ENCODE measurements at places on chromosomes 4 and X.

DNA sequence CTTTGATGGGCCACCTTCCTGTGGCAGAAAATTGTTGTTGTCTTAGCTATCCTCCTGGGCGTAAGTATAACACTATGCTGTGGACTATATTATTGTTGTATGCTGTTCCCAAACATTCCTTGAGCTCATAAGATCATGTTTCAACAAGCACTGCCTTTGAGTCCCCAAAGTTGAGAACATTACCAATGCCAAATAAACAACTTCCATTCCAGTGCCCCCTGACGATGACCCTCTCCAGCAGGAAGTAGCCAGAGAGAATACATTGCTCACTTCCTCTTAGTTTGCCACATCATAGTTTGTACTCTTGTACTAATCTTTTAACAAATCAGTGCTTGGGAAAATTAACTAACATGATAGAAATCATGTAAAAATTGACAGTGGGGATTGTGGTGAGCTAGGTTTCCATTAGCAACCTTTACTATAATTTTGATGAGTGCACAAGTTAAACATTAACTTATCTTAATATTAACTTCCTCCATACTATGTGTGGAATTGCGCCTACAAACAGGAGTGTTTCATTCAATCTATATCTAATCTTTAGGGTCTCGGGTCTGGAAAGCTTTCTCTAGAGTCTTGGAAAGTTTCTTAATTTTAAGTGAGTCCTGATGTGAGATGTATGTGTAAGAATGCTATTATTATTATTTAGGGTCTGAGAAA lies 20.3 kb upstream of the DHX15 start:
- H3K4me3 ChIP-seq: no peak overlapping the region
- no peaks in the 10 kb centered on the region for H3K4me1 ChIP-seq
- H3K27ac ChIP-seq: no peak overlapping the region

DNA sequence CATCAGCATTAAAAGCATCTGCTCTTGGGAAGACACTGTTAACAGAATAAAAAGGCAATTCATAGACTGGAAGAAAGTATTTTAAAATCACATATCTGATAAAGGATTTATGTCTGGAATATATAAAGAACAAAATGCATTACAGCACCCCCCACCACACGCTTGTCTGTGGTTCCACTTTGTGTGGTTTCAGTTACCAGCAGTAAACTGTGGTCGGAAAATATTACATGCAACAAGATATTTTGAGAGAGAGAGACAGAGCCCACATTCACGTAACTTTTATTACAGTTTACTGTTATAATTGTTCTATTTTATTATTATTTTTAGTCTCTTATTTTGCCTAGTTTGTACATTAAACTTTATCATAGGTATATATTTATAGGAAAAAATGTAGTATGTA lies 21.2 kb upstream of the PDE6B start:
- peaks cover 6% of the 10 kb centered on the region for H3K27me3 ChIP-seq
- H3K4me3 ChIP-seq: no peak overlapping the region
- H3K27ac ChIP-seq: no peak overlapping the region
- DNase-seq: no peak

DNA sequence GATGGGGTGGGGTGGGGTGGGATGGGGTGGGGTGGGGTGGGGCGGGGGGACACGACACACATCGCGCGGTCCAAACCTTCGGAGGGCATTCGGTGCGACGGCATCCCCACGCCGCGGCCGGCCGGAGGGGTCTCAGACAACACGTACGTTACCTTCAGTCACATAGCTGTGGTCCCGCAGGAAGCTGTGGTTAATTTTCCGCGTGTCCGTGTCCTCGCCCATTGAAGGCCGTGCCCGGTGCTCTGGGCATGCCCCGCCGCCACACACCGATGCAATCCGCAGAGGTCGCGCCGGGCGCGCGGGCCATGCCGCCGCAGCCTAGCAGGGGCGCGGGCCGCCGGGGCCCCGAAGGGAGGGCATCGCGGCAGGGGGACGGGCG lies 417 bp downstream of the PPP2R2C start:
- no peak overlapping the region for H3K4me3 ChIP-seq
- no peak overlapping the region for H3K27ac ChIP-seq
- DNase-seq: no peak
- H3K36me3 ChIP-seq: no peaks in the 10 kb centered on the region
- H3K4me1 ChIP-seq: peaks cover 9% of the 10 kb centered on the region

DNA sequence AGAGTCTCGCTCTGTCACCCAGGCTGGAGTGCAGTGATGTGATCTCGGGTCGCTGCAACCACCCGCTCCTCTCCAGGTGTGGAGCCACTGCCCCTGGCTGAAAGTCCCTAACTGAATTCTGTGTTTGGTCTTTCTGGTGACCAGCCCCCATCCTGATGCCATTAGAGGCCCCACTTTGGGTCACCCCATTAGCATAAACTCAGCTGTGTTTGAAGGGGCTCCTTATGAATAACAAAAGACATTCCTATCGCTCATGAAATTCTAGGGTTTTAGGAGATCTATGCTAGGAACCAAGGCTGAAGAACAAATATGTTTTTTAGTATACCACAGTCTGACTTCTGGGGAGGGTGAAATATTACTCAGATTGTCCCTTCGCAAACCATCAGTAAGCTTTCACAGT lies 652.9 kb downstream of the ADGRL3 start:
- DNase-seq: no peak
- H3K27me3 ChIP-seq: no peaks in the 10 kb centered on the region
- H3K36me3 ChIP-seq: no peaks in the 10 kb centered on the region

DNA sequence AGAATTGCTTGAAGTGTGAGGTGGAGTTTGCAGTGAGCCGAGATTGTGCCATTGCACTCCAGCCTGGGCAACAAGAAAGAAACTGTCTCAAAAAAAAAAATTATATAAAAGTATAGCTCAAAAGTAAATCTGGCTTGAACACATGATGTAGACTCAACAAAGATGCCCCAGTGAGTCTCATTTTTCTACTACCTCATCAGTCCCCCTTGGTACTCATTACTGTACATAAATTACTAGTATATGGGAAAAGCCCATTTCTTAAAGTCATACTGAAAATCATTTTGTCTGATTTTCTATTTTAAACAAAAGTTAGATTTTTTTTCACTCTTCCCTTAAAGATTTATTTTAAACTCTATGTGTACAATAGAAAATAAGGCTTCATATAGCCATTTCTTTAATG lies 39.2 kb downstream of the FAM241A start:
- no peak for DNase-seq
- H3K27me3 ChIP-seq: no peaks in the 10 kb centered on the region
- no peak overlapping the region for H3K27ac ChIP-seq
- no peak overlapping the region for H3K4me3 ChIP-seq

DNA sequence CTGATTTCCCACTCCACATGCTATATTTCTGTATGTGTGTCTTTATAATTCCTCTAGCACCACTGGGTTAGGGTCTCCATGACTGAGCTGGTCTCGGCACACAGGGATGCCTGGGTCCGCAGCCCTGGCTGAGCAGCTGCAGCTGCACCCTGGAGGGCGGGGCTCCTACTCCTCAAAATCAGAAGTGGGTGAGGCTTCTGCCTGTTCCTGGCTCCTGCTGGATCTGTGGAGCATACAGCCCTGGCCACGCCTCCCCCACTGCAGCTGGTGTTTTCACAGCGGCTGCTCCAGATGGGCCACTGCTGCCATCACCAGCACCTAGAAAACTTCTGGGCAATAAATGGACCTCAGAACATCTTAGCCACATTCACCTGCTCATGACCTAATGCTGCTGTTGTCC lies 30.9 kb downstream of the SPCS3 start:
- no peaks in the 10 kb centered on the region for H3K36me3 ChIP-seq
- H3K4me1 ChIP-seq: no peaks in the 10 kb centered on the region
- H3K27me3 ChIP-seq: no peaks in the 10 kb centered on the region
- H3K4me3 ChIP-seq: no peak overlapping the region

DNA sequence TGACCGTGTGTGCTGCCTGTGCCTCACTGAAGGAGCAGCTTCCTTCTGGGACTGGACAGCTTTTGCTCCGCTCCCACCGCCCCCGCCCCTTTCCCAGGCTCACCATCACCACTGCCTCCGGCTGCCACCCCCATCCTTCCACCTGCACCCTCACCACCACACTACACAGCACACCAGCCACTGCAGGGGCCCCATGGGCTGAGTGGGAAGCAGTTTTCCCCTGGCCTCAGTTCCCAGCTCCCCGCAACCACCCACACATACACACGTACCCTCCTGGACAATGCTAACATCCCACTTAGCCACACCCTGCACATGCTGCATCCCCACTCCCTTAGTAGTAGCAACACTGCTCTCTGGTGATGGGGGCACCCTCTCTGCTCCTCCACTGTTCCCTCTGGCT lies 29.6 kb upstream of the COX18 start:
- H3K27me3 ChIP-seq: no peaks in the 10 kb centered on the region
- DNase-seq: no peak
- no peaks in the 10 kb centered on the region for H3K4me1 ChIP-seq
- H3K4me3 ChIP-seq: no peak overlapping the region

DNA sequence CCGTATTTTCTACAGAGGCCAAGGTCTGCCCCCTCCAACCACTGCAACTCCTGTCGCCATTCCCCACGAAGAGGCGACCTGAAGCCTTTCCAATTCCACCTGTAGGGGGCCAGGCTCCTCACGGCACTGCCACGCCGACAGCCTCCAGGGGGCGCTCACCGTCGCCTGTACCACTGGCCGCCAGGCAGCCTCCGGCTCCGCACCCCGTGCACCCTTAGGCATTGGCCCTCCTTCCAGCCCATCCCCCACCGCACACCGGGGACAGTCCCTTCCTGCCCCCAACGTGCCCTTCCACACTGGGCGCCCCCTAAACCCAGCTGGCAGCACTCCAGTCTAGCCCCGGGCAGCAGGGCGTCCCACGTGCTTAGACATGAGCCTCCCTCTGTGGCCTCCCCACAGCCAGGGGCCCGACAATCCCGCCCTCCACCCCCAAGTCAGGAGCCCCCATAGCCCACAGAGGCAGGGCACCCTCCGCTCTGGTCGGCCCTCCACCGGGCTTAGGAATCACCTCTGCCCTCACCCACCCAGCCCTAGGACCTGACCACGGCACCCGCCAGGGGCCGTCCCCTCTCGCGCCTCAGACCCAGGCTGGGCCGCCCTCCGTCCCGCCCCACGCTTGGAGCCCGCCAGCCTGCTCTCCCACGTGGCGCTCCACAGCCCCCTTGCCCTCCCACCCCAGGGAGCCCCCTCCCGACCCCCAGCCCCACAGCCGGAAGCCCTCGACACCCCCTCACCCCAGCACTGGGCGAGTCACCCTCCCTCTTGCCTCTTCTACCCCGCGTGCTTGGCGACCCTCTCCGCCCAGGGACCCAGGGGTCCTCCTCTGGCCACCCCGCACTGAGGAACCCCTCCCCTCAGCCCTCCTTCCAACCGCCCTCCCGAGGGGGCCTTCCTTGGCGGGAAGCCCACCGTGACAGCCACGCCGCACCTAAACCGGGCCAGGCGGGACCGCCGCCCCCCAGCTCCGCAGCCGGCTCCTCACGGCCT lies 711 bp downstream of the PNMA6E start:
- no peak overlapping the region for H3K4me3 ChIP-seq
- DNase-seq: peak; percentile 9
- H3K27me3 ChIP-seq: no peaks in the 10 kb centered on the region
- no peaks in the 10 kb centered on the region for H3K36me3 ChIP-seq
- H3K27ac ChIP-seq: no peak overlapping the region
- H3K4me1 ChIP-seq: no peaks in the 10 kb centered on the region

DNA sequence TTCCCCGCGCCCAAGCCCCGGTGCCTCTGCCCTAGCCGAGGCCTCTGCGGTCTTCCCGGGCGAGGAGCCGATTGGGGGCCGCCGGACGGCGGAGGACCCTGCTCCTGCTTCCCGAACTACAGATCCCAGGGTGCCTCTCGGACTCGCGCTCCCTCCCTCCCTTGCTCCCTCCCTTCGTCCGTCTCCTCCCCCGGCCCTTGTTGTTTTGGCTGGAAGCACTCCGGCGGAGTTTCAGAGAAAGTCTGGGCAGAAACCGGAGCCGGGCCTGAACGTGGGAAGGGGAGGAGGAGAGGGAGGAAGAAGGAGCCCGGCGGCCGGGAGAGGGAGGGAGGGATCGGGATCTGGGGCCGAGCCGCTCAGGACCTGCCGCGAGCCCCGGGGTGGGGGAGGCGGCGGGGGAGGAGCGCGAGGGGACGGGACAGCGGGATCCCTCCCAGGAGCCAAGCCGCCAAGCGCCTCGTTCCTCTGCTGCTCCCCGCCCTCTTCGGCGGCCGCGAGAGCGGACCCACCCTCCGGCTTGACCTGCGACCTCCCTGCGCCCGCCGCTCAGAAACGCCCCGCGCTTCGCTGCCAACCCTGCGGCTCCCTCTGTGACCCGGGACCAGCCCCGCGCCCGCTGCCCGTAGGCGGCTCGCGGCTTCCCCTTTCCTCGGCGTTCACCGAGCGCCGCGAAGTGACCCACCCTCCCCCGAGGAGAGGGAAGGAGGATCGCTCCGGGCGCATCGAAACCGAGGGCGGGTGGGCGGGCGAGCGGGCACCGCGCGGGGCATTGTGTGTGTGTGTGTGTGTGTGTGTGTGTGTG lies 496 bp upstream of the GAB1 start:
- H3K4me1 ChIP-seq: peaks cover 4% of the 10 kb centered on the region
- peak overlapping the region; percentile 57 for H3K4me3 ChIP-seq
- no peak for DNase-seq
- no peaks in the 10 kb centered on the region for H3K36me3 ChIP-seq
- H3K27ac ChIP-seq: no peak overlapping the region
- peaks cover 20% of the 10 kb centered on the region for H3K27me3 ChIP-seq

- no peak overlapping the region for H3K4me3 ChIP-seq
- H3K27ac ChIP-seq: no peak overlapping the region
- H3K36me3 ChIP-seq: peaks cover 26% of the 10 kb centered on the region
- no peaks in the 10 kb centered on the region for H3K4me1 ChIP-seq
- no peaks in the 10 kb centered on the region for H3K27me3 ChIP-seq
These were observed 133.0 kb downstream of the KLHL8 start for GRCh38 chr4:87087420-87087819.

DNA sequence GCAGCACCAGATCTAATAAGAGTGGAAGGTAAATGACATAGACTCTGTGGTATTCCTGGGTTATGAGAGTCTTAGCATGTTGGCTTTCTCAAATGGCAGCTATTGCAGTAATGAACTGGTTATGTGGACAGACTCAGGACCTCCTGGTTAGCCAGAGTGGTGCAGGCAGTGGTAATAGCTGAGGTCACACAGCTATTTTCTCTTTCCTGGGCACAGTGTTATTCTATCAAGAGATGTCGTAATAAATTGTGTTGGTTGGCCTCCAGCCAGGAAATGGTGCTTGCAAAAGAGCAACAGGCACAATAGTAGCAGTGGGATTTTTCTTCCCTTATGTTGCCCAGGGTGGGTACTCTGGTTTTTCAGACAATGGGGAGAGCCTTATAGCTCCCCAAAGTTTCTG lies 279.2 kb upstream of the FGF16 start:
- H3K36me3 ChIP-seq: no peaks in the 10 kb centered on the region
- H3K4me3 ChIP-seq: no peak overlapping the region
- no peak for DNase-seq
- H3K27ac ChIP-seq: no peak overlapping the region
- H3K4me1 ChIP-seq: no peaks in the 10 kb centered on the region

DNA sequence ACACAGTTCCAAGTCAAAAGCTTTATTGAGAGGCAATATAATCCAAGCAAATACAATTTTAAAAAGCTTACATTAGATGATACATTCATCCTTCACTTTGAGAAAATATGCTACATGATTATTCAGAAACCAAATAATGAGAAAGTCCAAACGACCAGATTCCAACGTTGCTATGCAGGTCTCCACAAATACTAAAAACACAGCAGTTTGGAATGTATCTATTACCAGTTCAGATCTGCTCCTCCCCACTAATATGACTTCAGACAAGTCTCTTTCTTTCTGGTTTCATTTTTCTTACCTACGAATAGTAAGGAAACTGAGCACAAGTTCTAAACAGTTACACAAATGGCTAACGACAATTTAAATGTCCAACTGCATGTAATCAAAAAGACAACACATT lies 9.5 kb downstream of the NAF1 start:
- H3K27ac ChIP-seq: no peak overlapping the region
- peaks cover 4% of the 10 kb centered on the region for H3K36me3 ChIP-seq
- H3K27me3 ChIP-seq: no peaks in the 10 kb centered on the region
- no peaks in the 10 kb centered on the region for H3K4me1 ChIP-seq
